KBM-7 (cell line): ENCODE measurements at places on chromosomes 1 and 21.

GRCh38 chr1:90155721-90156487 is 161.0 kb downstream of the ZNF326 start:
- no peak for DNase-seq

- DNase-seq = no peak
Observed at GRCh38 chr1:79955966-79956365, 949.4 kb upstream of the ADGRL4 start.

GRCh38 chr1:168483539-168483938 is 60.3 kb downstream of the XCL2 start:
- no peak for DNase-seq

GRCh38 chr1:23561813-23562100 is 2.5 kb upstream of the ID3 start:
- no peak for DNase-seq

- DNase-seq = no peak
Observed at GRCh38 chr1:98057236-98057910, 136.5 kb upstream of the DPYD start.

GRCh38 chr1:219420913-219421312 is 192.0 kb downstream of the ZC3H11B start:
- DNase-seq = no peak

- no peak for DNase-seq
Observed at GRCh38 chr1:199574950-199575349, 452.6 kb upstream of the NR5A2 start.

DNA sequence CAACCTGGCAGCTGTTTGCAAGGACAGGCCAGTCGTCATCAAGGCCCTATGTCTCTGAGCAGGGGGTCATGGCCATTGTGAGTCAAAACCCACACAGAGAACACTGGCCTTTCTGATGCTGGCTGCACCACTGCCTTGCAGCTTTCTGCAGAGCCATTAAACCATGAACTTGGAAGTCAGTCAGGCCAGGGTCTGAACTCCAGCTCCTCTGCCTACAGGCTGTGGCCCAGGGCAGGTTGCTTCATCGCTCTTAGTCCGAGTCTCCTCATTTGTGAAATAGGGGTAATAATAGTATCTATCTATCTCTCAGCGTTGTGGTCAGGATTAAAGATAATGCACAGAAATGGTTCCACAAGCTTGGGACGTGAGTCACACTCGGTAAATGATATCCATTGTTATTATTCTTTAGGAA is 35.8 kb upstream of the HIVEP3 start:
- DNase-seq = no peak

- DNase-seq = no peak
Observed at GRCh38 chr1:9296850-9297249, 4.2 kb downstream of the SPSB1 start.

GRCh38 chr1:11214698-11215380 is 25.7 kb downstream of the ANGPTL7 start:
- no peak for DNase-seq

DNA sequence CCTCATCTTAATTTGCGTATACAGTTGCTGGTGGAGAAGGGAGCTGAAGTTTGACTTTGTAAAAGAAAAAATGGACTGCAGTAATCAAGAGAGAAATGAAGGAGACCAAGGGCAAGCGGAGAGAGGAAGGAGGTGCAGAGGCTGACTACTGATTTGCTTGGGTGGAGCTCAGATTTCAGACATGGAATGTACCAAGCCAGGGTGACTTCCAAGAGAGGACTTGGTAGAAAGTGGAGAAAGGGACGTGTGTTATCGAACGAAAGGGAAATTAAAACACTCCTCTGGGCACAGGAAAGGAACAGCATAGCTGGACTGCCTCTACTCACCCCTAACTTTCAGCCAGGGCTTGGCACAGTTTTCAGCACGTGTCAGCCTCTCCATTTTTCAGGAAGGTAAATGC is 15.1 kb upstream of the HEATR1 start:
- no peak for DNase-seq

GRCh38 chr1:66758241-66758755 is 6.0 kb downstream of the DYNLT5 start:
- DNase-seq = peak; percentile 81

DNA sequence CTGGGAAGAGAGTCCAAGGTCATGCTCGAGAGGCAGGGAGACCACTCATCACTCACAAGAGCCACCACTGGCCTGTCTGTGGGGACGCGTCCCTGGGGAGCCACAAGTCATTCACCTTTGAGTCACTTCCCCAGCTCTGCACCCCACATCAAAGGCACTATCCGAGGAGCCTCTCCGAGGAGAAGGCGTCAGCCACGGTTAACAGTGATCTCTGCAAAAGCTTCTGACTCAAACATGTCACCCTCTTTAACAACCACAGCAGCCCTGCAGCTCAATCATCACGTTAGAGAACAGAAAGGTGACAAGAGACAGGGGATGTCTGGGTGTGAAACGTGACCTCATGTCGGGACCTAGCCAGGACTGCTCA is 9.0 kb downstream of the LRRC47 start:
- no peak for DNase-seq

DNA sequence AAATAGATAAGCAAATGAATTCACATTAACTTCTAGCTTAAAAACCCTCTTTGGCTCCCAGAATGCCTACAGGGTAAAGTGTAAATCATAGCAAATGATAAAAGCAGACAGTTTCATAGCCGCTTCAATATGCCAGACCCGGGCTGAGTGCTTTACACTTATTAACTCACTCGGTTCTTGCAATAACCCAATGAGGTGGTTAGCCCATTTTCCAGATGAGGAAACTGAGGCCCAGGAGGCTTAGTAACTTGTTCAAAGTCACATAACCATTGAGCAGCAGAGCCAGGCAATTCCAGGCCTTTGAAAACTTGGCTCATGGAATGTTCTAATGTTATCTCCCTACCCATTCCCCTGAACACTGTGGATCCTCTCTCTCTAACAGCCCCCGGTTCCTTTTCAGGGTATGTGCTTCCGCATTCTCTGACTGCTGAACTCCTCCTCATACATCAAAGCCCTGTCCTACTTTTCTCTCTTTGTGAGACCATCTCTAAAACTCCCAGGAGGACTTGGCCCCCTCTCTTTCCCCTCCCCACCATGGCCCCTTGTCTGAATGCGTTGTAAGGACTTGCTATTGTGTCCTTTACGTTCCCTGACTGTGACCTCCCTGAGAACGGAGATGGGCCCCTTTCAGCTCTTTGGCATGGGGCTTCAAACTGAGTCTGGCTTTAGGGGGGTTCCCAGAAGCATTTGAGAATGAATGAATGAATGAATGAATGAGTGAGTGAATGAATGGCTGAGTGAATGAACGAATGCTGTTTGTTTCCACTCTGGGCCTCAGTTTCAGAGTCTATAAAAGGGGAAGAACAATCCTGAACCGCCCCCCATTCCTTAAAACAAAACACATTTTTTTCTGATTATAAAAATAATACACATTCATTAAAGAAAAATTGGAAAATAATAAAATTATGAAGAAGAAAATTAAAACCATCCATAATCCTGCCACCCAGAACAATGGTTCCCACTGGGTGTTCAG is 15.6 kb upstream of the RUNX3 start:
- DNase-seq = no peak

- no peak for DNase-seq
Observed at GRCh38 chr1:47228644-47229030, 3.4 kb downstream of the TAL1 start.

DNA sequence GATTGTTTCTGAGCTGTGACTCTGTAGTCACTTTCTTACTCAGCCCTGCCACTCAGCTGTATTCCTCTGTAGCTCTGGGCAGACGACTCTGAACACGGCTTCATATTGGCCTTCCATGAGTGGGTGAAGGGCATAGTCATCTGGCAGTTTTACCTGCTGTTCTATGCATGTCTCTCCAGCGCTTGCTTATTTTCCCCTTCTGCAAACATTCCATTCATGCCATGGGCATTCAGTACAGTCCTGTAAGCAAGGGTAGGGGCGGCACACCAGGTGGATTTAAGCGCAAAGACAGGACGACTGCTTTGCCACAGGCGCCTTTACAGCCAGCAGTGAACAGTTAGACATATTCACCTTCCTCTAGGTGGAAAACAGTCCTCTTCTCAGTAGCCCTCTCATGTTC is 4.4 kb upstream of the WDR26 start:
- DNase-seq = no peak

GRCh38 chr1:116167625-116168276 is 56.6 kb downstream of the MAB21L3 start:
- no peak for DNase-seq

GRCh38 chr1:153598309-153599172 is 14.4 kb downstream of the S100A16 start:
- DNase-seq = peak; percentile 97

DNA sequence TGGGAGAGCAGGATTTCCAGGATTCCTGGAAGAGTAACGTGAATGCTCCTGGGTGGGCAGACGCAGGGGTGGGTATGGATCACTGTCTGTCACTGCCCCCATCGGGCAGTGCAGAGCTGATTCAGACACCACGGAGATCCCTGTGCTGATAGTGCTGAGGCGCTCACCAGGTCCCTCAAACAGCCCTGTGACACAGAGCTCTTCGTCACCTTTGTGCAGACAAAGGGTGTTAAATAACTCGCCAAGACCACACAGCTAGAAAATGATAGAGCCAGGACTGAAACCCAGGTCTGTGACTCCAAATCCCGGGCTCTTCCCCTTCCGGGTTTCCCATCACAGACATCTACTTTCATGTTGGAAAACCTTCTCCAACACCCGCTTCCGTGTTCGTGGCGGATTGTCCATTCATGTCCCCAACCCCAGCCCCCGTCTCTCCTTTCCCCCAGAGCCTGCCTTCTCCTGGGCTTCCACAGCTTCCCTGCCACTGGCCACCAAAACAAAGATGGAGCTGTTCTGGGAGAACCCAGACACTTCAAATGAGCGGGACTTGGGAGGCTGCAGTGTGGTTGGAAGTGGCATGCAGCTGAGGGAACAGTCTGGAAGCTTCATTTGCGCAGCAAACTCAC is 2.6 kb downstream of the EFHD2 start:
- DNase-seq = no peak

- DNase-seq = no peak
Observed at GRCh38 chr1:208332774-208333126, 88.6 kb upstream of the PLXNA2 start.

DNA sequence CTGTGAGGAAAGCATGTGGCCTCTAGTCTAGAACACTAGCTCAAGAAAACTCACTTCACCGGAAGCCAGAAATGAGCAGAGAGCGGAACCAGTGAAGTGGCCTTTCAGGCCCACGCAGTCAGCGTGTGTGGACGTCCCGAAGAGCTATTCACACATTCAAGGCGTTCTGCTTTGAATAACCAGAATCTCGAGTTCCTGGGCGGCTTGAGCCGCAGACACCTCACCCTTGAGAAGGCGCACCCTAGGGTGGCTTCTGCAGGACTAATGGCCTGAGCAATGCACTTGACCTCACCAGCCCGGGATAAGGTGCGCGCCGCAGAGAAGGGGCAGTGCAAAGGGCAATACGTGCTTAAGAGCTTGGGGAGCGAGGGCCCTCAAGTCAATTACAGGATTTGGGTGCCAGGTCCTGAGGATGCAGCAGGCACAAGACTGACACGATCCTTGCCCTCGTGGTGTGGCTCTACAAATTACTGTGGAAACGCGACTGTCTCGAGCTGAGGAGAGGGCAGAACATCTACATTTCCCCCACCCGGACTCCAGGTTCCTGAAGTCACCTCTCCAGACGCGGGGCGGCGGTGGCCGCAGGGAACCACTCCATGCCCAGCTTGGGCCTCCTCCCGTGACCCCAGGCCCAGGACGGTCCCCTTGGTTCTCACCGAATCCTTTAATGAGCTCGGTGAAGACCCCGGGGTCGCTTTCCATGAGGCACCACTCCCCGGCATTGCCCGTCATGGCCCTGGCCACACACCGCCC is 455 bp downstream of the UCHL5 start:
- DNase-seq = peak; percentile 72

GRCh38 chr1:236393681-236394481 is at the start of gene EDARADD:
EDARADD (plus strand) TSS chr1:236394286; CDS start chr1:236394445, 159 bp downstream.
- DNase-seq = peak; percentile 68

DNA sequence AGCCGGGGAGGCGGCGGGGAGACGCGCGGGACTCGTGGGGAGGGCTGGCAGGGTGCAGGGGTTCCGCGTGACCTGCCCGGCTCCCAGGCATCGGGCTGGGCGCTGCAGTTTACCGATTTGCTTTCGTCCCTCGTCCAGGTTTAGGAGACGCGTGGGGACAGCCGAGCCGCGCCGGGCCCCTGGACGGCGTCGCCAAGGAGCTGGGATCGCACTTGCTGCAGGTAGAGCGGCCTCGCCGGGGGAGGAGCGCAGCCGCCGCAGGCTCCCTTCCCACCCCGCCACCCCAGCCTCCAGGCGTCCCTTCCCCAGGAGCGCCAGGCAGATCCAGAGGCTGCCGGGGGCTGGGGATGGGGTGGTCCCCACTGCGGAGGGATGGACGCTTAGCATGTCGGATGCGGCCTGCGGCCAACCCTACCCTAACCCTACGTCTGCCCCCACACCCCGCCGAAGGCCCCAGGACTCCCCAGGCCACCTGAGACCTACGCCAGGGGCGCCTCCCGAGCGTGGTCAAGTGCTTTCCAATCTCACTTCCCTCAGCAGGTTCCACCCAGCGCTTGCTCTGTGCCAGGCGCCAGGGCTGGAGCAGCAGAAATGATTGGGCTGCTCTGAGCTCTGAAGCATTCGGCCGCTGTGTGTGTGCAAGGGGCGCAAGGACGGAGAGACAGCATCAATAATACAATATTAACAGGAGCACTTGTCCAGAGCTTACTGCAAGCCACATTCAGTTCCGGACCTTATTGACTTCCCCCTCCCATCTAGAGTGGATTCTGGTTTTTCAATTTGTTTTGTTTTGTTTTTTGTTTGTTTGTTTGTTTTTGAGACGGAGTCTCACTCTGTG is 10.3 kb downstream of the SIM2 start:
- DNase-seq = no peak

DNA sequence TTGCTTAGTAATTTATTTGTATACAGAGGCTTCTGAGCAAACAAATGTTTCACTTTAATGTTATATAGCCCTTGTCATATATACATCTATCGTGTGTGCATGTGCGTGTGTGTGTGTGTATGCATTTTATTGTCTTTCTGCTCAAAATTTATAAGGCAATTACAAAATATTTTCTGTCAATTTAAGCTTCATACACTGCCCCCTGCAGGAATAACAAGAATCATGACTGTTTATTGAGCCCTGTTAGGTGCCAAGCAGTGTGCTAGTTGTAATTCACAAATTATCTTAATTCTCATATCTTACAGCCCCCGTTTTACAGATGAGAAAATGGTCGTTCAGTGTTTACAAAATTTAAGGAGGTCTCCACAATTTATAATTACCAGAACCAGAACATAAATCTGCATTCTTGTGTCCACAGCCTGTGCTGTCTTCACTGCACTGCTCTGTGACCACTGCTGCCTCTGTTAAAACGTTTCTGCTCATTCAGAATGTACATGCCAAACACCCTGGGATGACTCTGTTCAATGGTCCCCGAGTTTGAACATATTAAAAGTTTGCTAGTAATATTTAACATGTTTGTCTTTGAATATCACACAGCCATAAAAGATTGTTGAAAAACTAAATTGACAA is 181.3 kb downstream of the ATP6V1G3 start:
- DNase-seq = peak; percentile 27

- no peak for DNase-seq
Observed at GRCh38 chr1:45206808-45207623, 611 bp upstream of the ZSWIM5 start.

- no peak for DNase-seq
Observed at GRCh38 chr21:37534431-37534830, 167.9 kb downstream of the DYRK1A start.
